ENCODE measurements at places on chromosomes 5 and 9. TPM values are rescaled to one million over a fixed set of nuclear protein-coding genes. Genes with fewer than 3 reads are reported as not detected.

- H3K4me3 ChIP-seq: no peak overlapping the region
- H3K27me3 ChIP-seq: no peaks in the 10 kb centered on the region
- H3K36me3 ChIP-seq: no peaks in the 10 kb centered on the region
- H3K4me1 ChIP-seq: no peaks in the 10 kb centered on the region
Observed at GRCh38 chr9:109734814-109735213, 45.2 kb upstream of the PALM2AKAP2 start.

GRCh38 chr5:124963236-124963919 is 216.9 kb upstream of the ZNF608 start:
- no peaks in the 10 kb centered on the region for H3K4me1 ChIP-seq
- no peaks in the 10 kb centered on the region for H3K27me3 ChIP-seq
- no peak overlapping the region for H3K4me3 ChIP-seq
- H3K27ac ChIP-seq: no peak overlapping the region

- no peak for DNase-seq
- no peaks in the 10 kb centered on the region for H3K36me3 ChIP-seq
- H3K4me3 ChIP-seq: no peak overlapping the region
Observed at GRCh38 chr9:18786911-18787650, 245.9 kb downstream of the SAXO1 start.

DNA sequence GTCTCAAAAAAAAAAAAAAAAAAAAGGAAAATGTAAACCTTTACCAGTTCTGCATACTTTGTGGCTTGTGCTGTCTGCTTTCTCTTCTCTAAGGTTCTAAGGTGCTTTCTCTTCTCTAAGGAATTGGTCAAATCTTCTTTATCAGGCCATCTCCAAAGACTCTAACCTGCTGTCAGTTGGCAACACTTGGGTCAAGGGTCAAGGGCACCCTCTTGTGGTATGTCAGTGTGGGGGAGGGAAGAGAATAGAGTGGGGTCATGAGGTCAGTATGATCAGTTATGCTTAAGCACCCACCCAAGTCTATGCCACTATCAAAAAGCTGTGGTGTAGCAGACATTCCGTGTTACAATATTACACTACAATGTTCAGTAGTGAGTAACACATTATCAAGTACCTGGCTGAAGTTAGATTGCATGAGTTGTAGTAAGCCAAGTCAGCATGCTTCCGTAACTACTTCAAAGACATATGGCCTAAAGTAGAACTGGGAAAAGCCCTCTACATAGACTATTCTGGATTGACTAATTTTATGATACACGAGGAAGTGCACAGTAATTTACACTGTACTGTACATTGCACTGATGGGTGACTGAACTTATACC is 25.0 kb upstream of the CCL28 start:
- no peak for DNase-seq
- no peak overlapping the region for H3K27ac ChIP-seq
- H3K4me1 ChIP-seq: no peaks in the 10 kb centered on the region
- no peaks in the 10 kb centered on the region for H3K27me3 ChIP-seq

DNA sequence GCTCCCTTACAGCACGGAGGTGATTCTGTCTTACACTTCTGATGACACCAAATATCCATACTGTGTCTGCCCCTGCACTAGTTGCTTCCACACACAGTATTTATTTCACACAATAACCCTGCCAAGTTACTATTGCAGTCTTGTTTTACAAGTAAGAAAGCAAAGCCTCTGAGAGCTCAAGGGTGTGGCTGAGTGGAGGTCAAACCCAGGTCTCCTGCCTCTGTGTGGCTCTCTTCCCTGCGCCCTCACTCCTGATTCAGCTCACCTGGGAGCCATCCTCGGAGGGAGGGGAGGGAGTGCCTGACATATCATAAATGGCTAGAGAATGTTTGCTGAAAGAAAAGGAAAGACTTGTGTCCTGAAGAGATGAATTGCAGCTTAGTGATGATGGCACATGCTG is 41.0 kb downstream of the MVB12B start:
- no peaks in the 10 kb centered on the region for H3K27me3 ChIP-seq
- H3K4me3 ChIP-seq: no peak overlapping the region
- H3K36me3 ChIP-seq: peaks cover 6% of the 10 kb centered on the region
- H3K4me1 ChIP-seq: no peaks in the 10 kb centered on the region
- peak overlapping the region; percentile 51 for H3K27ac ChIP-seq

GRCh38 chr5:77172713-77173328 is 37.7 kb upstream of the PDE8B start:
- no peaks in the 10 kb centered on the region for H3K27me3 ChIP-seq
- DNase-seq: no peak
- H3K27ac ChIP-seq: no peak overlapping the region

GRCh38 chr9:92254381-92255337 is 38.8 kb downstream of the IARS1 start:
- no peaks in the 10 kb centered on the region for H3K27me3 ChIP-seq
- H3K4me1 ChIP-seq: no peaks in the 10 kb centered on the region
- H3K27ac ChIP-seq: no peak overlapping the region
- H3K4me3 ChIP-seq: no peak overlapping the region

DNA sequence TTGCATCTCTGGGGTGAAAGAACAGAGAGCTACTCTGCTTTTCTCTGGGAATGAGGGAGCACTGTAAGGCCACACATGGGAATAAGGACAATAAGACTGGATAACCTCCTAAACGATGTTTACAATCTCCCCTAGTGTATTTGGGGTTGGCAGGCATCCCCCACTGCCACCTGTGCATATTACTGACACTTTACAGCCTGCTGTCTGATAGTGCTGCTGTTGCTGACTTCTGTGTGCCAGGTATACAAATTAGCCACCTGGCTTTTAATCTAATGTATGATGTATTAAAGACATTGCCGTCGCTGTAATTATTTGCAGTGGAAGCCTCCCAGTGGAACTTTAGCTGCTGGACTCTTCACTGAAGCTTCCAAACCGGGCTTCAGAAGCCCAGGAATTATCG is 4.4 kb upstream of the SHISAL2B start:
- H3K4me1 ChIP-seq: no peaks in the 10 kb centered on the region
- no peaks in the 10 kb centered on the region for H3K36me3 ChIP-seq
- no peak for DNase-seq
- H3K27me3 ChIP-seq: no peaks in the 10 kb centered on the region

DNA sequence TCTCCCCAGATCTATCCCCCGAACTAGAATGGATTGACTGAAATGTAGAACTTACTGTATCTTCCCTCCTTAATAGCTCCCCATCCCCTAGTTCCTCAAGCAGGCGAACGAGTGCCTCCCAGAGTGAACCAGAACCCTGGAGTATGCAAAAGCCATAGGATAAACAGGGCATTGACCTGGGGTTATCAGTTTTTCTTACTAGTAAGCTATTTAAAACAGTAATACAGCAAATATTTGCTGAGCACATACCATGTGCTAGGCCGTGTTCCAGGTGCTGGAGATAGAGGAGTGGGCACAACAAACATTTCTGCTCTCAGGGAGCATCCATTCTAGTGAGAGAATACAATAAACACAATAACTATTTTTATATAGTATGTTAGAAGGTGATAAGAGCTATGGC is 1.8 kb downstream of the SKP2 start:
- no peak for DNase-seq
- no peak overlapping the region for H3K4me3 ChIP-seq
- H3K36me3 ChIP-seq: peaks cover 47% of the 10 kb centered on the region
- no peak overlapping the region for H3K27ac ChIP-seq
- H3K27me3 ChIP-seq: no peaks in the 10 kb centered on the region

DNA sequence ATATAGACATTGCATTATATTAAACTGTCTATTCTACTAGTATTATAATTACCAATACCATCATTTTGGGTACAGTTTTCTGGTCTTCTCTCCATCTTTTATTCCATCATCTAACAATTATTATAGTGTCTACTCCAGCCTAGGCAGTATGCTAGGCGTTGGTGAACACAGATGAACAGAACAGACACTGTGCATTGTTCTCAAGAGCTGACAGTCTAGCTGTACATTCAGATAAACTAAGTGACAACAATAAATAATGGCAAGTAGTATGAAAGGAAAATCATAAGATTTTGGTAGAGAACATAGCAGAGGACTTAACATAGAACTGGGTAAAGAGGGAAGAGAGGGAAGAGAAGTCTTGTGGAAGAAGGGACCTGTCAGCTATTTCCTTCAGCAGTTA is 12.5 kb upstream of the SGCD start:
- no peaks in the 10 kb centered on the region for H3K4me1 ChIP-seq
- no peak for DNase-seq
- H3K27ac ChIP-seq: no peak overlapping the region
- no peaks in the 10 kb centered on the region for H3K27me3 ChIP-seq

DNA sequence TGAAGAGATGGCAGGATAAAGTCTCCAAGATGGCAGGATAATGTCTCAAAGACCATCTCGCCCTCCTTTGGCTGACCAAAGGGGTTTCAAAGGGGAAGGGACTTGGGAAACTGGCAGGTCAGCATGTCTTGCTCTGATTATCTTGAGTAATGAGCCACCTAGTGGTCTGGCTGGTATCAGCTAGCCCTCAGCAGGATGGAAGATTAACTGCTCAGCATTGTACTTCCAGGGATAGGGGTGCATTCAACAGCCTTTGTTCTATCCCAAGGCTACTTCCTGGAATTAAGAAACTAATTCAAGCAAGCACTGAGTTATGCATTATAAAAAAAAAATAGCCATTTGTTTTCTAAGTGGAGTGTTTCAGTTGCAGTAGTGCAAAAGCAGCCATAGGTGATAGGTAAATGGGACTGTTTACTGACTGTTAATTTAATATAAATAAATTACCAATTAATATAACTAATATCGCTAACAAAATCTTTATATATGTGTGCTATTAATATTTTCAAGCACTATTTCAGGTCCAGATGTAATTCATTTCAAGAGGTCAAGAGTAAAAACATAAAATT is 555.5 kb downstream of the CDH9 start:
- H3K4me3 ChIP-seq: peak overlapping the region; percentile 28
- no peaks in the 10 kb centered on the region for H3K36me3 ChIP-seq
- H3K4me1 ChIP-seq: no peaks in the 10 kb centered on the region

The FABP6 gene
- total RNA-seq: not detected

The PDGFRB gene
- 258 TPM for total RNA-seq

The HBEGF gene
- 30.9 TPM for total RNA-seq

The CNOT6 gene
- total RNA-seq: 14.0 TPM

The CER1 gene
- total RNA-seq: not detected

The PCDH12 gene
- 4.5 TPM for total RNA-seq
